Mesothelial cell of epicardium (in vitro differentiated cells): ENCODE measurements at places on chromosomes 7 and 10. TPM values are rescaled to one million over a fixed set of nuclear protein-coding genes. Genes with fewer than 3 reads are reported as not detected.

- peak overlapping the region; percentile 92 for H3K4me3 ChIP-seq
- peaks cover 6% of the 10 kb centered on the region for H3K36me3 ChIP-seq
- DNase-seq, result no peak
Measured at GRCh38 chr7:107579554-107579884, 527 bp upstream of the BCAP29 start.

DNA sequence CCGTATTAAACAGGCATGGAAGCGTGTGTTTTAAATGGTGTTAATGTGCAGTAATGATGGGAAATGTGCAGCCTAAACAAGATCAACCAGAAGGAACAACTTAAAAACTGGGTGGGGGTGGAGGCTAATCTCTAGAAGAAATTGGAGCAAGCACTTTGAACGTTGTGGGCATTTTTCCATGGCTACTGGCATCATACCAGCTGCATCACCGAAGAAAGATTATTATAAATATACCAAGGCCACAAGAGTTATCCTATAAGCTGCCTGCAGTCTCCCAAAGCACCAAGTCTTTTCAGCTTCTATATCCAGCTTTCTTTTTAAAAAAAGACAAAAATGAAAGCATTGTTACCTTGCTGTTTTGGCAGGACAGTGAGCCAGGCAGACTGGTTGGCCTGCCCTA is 79.9 kb downstream of the FGFR2 start:
- peaks cover 61% of the 10 kb centered on the region for H3K36me3 ChIP-seq
- H3K4me1 ChIP-seq, result peaks cover 27% of the 10 kb centered on the region
- no peak for DNase-seq
- H3K27me3 ChIP-seq, result no peaks in the 10 kb centered on the region

GRCh38 chr10:95792211-95792780 is 36.3 kb downstream of the ENTPD1 start:
- H3K27me3 ChIP-seq, result peaks cover 20% of the 10 kb centered on the region
- no peak for DNase-seq
- H3K27ac ChIP-seq, result no peak overlapping the region
- no peak overlapping the region for H3K4me3 ChIP-seq

DNA sequence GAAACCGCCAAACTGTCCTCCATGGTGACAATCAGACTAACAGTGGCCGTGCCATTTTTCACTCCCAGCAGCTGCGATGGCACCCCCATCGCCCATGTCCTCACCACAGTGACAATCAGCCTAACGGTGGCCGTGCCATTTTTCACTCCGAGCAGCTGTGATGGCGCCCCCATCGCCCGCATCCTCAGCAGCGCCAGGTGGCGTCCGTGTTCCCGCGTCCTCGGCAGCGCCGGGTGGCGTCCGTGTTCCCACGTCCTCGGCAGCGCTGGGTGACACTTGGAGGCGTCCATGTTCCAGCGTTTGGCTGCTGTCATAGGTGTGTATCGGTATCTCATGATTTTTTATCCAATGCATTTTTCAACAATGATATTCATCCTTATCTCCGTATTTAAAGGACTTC is 267.3 kb downstream of the PTPRN2 start:
- peaks cover 1% of the 10 kb centered on the region for H3K36me3 ChIP-seq
- no peak overlapping the region for H3K4me3 ChIP-seq

GRCh38 chr10:103929381-103929921 is 11.5 kb upstream of the STN1 start:
- H3K4me1 ChIP-seq, result peaks cover 35% of the 10 kb centered on the region
- no peaks in the 10 kb centered on the region for H3K36me3 ChIP-seq
- peak overlapping the region; percentile 49 for H3K27ac ChIP-seq
- H3K27me3 ChIP-seq, result no peaks in the 10 kb centered on the region

DNA sequence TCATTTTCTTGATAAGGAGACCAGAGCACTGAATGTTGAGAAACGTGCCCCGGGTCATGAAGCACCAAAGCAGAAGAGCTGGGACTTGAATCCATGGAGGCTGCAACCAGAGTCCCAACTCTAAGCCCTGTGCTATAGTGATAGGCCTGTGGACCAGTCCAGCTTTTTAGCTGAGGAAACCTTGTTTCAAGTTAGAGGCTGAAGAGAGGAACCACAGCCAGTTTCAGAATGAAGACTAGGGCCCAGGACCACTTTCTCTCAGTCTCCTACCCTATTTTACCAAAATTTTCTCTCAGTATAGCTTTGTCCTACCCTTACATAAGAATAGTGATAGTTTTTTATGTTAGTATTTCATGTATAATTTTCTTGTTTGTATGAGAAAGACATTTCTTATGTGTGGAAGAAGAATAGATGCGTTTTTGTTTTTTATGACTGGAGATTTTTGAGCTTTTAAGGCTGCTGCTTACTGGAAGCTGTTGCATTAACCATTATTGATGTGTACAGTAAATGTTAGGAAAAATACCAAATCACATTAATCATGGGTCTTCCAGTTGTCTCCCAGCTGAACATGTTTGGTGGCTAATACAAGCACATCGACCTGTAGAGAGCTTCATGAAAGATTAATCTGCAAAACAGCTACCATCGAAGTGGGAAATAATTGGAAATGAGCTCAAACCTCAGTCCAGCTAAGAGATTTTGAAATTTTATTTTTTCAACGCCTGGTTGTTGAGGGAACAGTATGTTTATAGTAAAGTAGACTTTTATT is 45.0 kb upstream of the CSTF2T start:
- no peaks in the 10 kb centered on the region for H3K36me3 ChIP-seq
- DNase-seq, result no peak
- no peak overlapping the region for H3K27ac ChIP-seq
- H3K4me1 ChIP-seq, result peaks cover 33% of the 10 kb centered on the region
- H3K27me3 ChIP-seq, result no peaks in the 10 kb centered on the region
- H3K4me3 ChIP-seq, result no peak overlapping the region

DNA sequence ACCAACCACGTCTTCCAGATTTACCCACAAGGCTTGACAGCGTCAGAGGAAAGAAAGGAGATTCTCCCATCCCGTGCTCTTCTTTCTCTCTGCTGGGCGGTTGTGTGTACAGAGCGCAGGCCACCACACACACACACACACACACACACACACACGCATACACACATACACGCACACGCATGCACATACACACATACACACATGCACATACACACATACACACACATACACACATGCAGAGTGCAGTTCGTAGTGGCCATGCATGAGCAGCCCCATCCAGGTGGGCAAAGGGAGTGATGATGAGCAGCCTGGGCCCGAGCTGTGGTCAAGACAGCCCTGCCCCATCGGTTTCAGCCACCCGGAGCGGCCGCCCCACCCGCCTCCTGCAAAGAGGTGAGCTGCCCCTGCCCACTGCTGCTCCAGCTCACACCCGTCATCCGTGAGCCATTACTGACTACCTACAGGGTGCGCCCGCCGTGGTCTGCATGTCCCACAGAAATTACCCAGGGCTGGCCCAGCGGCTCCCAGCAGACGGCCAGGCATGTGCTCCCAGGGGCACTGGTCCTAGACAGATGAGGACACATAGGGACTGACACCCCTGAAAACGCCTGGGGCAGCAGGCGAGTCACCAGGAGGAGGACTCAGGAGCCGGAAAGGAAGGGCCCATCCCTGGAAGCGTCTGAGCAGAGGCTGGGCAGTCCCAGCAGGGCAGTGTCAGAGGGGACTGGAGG is 69.6 kb downstream of the ASB13 start:
- peak overlapping the region; percentile 14 for H3K4me3 ChIP-seq
- H3K27ac ChIP-seq, result peak overlapping the region; percentile 95

- H3K4me1 ChIP-seq, result peaks cover 4% of the 10 kb centered on the region
- DNase-seq, result no peak
- no peak overlapping the region for H3K4me3 ChIP-seq
- no peak overlapping the region for H3K27ac ChIP-seq
- H3K36me3 ChIP-seq, result peaks cover 36% of the 10 kb centered on the region
- no peaks in the 10 kb centered on the region for H3K27me3 ChIP-seq
Measured at GRCh38 chr10:324593-324992, 189.3 kb downstream of the ZMYND11 start.

- H3K36me3 ChIP-seq, result no peaks in the 10 kb centered on the region
- no peaks in the 10 kb centered on the region for H3K4me1 ChIP-seq
- H3K4me3 ChIP-seq, result no peak overlapping the region
- no peak overlapping the region for H3K27ac ChIP-seq
- peaks cover 14% of the 10 kb centered on the region for H3K27me3 ChIP-seq
Measured at GRCh38 chr7:127080576-127080975, 172.2 kb downstream of the GRM8 start.

DNA sequence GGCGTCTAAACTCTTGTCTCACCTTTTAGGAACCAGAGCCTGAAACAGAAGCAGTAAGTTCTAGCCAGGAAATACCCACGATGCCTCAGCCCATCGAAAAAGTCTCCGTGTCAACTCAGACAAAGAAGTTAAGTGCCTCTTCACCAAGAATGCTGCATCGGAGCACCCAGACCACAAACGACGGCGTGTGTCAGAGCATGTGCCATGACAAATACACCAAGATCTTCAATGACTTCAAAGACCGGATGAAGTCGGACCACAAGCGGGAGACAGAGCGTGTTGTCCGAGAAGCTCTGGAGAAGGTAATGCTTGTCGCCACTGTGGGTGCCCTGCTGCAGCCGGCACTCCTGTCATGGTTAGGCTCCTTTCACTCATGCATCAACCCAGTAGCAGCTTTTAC is 113.1 kb downstream of the ZMYND11 start:
- peaks cover 55% of the 10 kb centered on the region for H3K36me3 ChIP-seq
- H3K4me3 ChIP-seq, result no peak overlapping the region
- no peaks in the 10 kb centered on the region for H3K27me3 ChIP-seq
- H3K27ac ChIP-seq, result no peak overlapping the region

- no peak overlapping the region for H3K27ac ChIP-seq
- H3K36me3 ChIP-seq, result no peaks in the 10 kb centered on the region
- H3K4me3 ChIP-seq, result no peak overlapping the region
- H3K27me3 ChIP-seq, result no peaks in the 10 kb centered on the region
- DNase-seq, result no peak
Measured at GRCh38 chr7:116575853-116576252, 51.0 kb downstream of the CAV1 start.

Gene LRRC18
- total RNA-seq, result not detected in 3 replicates

Gene CTAGE15
- 1.3 to 1.6 TPM (median 1.4 TPM) in 3 replicates for total RNA-seq

Gene CLCN1
- total RNA-seq, result 0.07 to 0.16 TPM (median 0.11 TPM) in 3 replicates

Gene AKR1D1
- total RNA-seq, result not detected in 3 replicates

Gene EXOSC1
- total RNA-seq, result 28.2 to 31.2 TPM (median 30.6 TPM) in 3 replicates

Gene GIMAP6
- not detected in 3 replicates for total RNA-seq

Gene OGDH
- 67.4 to 72.8 TPM (median 71.2 TPM) in 3 replicates for total RNA-seq

Gene WAPL
- total RNA-seq, result 42.8 to 43.4 TPM (median 43.3 TPM) in 3 replicates

Gene PRTFDC1
- total RNA-seq, result 26.3 to 27.5 TPM (median 27.0 TPM) in 3 replicates

Gene ITPRID1
- not detected in 3 replicates for total RNA-seq

Gene C10orf90
- total RNA-seq, result not detected in 3 replicates

Gene GNAT3
- total RNA-seq, result not detected in 3 replicates

Gene RGS10
- total RNA-seq, result 15.4 to 17.4 TPM (median 16.7 TPM) in 3 replicates

Gene C10orf105
- total RNA-seq, result 0.11 to 0.25 TPM (median 0.18 TPM) in 3 replicates

Gene CDH23
- 2.5 to 2.9 TPM (median 2.9 TPM) in 3 replicates for total RNA-seq

Gene PRPS1L1
- not detected in 3 replicates for total RNA-seq

Gene ANKRD30A
- total RNA-seq, result not detected in 3 replicates

Gene GCK
- total RNA-seq, result 1.5 to 2.4 TPM (median 2.2 TPM) in 3 replicates
